Muscle of back (tissue), 13 donors: ENCODE measurements at places on chromosomes 1 and 21.
A peak's percentile ranks its signal among the peaks of the same experiment; 100 is the strongest.

DNA sequence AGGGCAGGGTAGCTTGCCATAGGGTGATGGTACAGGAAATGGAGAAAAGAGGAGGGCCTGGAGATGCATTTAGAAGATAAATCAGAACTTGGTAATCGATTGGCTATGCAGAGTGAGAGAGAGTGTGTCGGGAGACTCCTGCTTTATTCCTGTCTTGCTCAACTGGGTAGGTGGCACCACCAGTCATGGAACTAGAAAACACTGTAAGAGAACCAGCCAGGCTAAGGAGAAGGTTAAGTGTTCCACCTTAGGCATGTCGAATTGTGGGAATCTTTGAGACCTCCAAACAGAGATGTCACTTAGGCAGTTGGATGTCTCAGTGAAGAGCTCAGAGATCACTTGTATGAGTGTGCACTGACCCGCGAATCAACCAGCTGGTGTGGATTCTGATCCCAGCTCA is 28.7 kb upstream of the RD3 start:
- no peak for DNase-seq

- DNase-seq = peak; percentile 42
Observed at GRCh38 chr1:228204958-228205357, 2.9 kb upstream of the OBSCN start.

GRCh38 chr1:24224761-24225160 is 37.7 kb upstream of the IFNLR1 start:
- DNase-seq = no peak

- no peak for DNase-seq
Observed at GRCh38 chr1:163258181-163258580, 55.5 kb upstream of the RGS5 start.

GRCh38 chr1:203935321-203935720 is 73.9 kb downstream of the SNRPE start:
- DNase-seq = no peak

- no peak for DNase-seq
Observed at GRCh38 chr1:38578271-38578951, 281.2 kb downstream of the RRAGC start.

DNA sequence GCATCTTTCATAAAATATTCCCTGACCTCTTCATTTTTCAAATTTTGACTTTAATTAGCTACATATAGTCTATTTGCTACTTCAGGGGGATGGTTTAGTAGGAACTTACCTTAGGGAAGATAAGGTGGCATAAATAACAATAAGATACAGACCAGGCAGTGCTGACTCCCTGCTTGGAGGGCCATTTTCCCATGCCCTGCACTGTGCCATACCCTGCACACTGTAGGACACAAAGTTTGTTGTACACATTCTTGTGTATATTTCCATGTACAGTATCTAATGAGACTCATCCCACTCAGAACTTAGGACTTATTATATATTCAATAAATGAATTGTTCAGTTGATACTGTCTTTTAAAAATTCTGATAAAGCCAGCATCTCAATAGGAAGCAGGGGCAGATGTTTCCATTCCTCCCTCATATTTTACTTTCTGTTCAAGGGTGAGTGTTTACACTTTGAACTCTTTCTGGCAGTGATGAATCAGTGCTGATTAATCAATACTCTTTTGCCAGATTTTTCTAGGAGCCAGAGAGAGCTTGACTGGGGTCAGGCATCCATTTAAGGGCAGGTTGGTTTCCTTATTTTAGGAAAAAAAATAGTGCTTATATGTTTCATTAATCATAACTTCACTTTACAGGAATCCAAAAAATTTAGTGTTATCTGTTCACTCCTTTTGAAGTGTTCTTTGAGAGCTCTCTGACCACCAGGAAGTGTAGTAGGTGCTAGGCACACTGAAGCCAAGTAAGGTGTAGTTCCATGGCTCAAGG is 30.6 kb downstream of the MPZL1 start:
- DNase-seq = no peak

DNA sequence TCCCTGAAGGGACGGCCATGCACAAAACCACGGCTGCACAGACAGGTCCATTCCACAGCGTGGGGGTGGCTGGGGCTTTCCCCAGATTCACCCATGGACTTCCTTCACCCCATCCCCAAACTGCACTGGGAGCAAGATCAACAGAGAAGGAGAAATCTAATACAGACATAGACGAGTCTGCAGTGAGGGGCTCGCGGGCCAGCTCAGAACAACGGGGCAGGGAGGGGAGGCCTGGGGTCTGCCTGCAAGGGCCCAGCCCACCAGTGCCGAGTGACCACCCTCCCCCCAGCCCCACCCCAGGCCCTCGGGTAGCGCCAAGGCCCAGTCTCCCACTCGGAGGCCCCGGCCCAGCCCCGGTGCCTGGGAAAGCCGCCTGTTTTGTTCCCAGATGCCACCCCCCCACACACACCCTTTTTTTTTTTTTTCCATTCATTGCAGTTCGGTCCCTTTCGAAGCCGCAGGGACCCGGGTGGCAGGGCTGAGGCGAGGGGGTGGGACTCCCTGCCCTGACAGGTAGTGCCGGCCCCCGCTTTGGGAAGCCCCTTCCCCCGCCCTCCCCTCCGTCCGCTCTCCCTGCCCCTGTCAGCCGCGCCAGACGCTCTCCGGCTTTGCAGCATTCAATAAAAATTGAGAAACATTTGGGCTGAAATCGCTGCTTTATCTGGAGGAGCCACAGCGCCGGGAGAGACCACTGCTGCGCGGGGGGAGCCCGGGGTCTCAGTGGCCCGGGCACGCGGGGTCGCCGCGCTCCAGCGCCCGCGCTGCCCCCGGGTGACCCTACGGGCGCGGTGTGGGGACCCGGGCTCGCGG is 543 bp upstream of the EPHB2 start:
- peak; percentile 61 for DNase-seq

DNA sequence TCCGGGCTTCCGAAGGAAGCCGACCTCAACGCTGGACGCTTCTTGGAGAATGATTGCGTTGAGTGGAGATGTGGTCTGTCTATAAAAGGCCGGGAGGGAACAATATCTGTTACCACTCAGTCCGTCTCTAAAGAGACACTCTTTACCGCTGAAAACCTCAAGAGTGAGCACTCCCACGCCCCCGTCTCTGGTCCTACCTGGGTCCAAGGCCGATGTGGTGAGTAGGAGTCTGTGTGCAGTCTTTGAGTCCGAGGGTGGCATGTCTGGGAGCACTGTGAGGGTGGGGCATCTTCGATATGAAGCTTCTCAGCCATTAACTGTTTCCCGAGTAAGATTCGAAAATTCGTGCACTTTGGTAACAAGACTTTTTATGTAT is 576 bp downstream of the ZFP69 start:
- DNase-seq = no peak

- no peak for DNase-seq
Observed at GRCh38 chr1:47893412-47893811, 103.8 kb downstream of the TRABD2B start.

DNA sequence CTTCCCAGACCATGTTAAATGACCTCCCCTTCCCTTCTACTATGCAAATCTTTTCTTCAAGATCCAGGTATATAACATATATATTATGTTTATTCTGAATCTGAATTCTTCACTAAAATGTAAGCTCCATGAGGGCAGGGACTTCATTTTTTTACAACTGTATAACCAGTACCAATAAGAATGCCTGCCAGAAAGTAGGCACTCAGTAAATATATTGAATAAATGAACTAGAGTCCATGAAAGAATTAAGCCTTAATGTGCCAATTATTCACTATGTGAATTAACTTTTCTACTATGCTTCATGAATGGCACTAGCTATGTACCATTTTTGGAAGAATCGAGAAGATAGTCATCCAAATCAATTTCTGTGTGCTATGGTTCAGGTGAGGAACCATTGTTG is 60.1 kb downstream of the SH3GLB1 start:
- DNase-seq = no peak

DNA sequence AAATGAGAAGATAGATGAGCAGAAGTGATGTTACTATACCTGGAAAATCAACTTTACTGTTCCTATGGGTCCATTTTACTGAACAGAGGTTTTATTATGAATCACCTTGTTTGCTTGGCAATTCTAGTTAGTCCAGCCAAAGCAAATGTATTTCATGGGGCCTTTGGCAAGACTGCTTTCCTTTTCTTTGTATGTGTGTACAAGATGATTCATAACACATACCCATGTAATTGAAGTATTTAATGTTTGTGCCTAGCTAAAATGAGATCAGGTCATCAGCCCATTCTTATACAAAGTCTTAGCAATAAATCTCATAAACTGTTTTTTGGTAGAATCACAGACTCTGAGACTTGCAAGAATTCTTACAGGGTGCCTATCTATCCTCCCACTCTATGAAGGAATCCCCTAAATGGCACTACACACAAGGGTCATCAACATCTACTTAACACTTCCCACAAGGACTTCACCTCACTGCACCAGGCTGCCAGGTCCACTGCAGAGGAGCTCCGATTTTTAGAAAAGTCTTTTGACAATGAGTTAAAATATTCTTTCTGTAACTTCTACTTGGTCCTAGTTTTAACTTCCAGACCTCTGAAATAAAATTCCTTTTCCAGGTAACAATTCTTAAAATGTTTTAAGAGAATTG is 58.5 kb downstream of the LPAR3 start:
- DNase-seq = no peak

- no peak for DNase-seq
Observed at GRCh38 chr1:156806512-156807440, 9.9 kb downstream of the SH2D2A start.

GRCh38 chr1:236137285-236137852 is 5.0 kb upstream of the GPR137B start:
- no peak for DNase-seq

DNA sequence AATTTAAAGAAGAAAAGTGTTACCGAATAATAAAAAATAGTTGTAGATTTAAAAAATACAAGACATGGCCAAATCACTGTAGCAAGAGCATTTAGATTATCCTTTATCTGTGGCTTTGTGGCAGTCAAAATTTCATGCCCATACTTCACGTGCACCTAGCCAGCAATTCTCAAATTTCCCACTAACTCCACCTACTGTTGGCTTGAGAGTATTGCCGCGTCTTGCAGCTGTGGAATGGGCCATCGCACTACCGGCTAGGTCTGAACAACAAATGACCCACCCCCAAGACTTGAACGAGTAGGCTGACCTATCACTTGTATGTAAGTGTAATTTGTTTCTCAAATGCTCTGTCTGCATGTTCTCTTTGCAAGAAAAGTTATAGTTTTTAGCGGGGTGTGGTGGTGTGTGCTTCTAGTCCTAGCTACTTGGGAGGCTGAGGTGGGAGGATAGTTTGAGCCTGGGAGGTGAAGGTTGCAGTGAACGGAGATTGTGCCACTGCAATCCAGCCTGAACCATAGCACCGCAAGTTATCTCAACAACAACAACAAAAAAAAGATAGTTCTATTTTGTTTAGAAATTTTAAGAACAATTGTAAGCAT is 4.1 kb downstream of the KRTAP13-4 start:
- DNase-seq = peak; percentile 12

DNA sequence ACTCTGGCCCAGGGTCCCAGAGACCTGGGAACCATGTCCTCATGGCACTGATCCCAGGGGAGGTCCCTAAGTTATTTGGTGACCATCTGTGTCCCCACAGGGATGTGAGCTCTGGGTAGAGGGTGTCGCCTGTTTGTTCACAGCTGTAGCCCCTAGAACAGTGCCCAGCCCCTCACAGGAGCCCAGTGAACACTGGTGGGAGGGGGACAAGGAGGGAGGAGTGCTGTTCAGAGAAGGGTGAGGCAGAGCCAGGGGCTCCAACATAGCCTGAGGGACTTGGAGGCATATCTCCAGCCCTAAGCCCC is 450.4 kb downstream of the MATN1 start:
- no peak for DNase-seq

GRCh38 chr1:206589206-206589605 is 23.1 kb downstream of the EIF2D start:
- DNase-seq = peak; percentile 59

GRCh38 chr1:17356387-17357026 is 15.5 kb upstream of the PADI6 start:
- no peak for DNase-seq

- no peak for DNase-seq
Observed at GRCh38 chr1:154519591-154519991, 17.4 kb upstream of the SHE start.

DNA sequence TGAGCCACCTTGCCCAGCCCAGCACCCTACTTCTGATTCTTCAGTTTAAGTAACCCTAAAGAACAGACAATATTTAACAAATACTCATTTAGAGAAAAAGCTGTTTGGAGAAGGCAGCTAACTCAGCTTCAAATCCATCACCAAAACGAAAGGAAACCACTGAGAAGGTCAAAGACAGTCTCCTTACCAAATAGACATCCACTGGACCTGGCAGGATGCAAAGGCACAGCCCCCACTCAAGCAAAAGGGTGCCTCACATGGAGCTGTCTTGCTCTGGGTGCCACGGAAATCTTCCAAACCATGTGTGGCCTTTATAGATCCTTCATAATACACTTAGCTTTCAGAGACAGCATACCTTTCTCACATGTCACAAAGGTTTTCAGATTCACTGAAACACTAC is 165.5 kb downstream of the RERE start:
- no peak for DNase-seq

GRCh38 chr1:185595835-185596667 is 138.1 kb upstream of the HMCN1 start:
- peak; percentile 40 for DNase-seq

DNA sequence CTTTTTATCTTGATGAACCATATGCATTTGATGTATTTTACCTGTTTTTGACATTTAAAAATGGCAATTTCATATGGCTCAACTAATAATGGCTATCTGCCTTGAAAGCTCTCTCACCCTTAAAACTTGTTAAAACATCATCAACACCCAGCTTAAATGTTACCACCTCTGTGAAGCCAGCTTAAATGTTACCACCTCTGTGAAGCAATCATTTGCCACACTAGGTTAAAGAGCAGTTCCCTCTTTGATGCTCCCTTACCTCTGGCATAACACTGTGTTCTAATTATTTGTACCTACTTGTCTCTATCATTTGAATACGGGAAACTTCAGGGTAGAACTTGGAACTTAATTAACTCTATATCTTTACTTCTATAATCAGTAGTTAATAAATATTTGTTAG is 182.0 kb downstream of the LHX8 start:
- DNase-seq = no peak

DNA sequence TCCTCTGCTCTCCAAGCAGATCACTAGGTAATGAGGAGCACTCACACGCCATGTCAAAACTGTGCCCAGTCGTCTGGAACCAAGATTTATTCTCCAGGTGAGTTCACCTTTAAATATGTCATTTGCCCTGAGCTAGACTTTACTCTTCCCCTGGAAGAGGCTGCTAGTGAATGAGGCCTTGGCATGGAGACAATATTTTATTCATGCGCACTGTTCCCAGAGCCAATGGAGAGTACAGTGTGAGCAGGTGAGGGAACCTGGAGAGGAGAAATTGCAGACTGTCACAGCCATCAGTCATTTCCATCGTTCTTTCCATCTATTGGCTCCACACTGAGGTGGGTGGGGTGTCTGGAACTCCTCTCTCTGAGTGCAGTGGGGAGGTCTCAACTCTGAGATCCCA is 333.6 kb downstream of the KCNH1 start:
- DNase-seq = no peak

DNA sequence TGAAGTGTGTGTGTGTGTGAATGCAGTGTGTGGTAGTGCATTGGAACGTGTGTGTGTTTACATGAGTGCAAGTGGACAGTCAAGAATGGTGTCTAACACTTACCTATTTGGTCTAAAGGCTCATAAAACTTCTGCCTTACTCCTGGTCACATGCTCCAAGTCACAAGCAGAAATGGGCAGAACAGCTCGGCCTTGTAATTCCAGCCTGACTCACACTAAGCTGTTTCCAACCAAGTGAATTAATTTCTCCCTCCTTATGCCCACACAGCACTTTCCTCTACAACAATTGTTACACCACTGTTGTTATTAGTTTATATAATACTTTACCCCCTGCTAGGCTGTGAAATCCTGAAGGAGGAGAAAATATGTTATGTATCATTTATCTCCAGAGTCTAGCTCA is 43.8 kb downstream of the DDR2 start:
- no peak for DNase-seq
